H9 (cell line): ENCODE measurements at places on chromosomes 4 and X. TPM values are rescaled to one million over a fixed set of nuclear protein-coding genes. Genes with fewer than 3 reads are reported as not detected.

The MAGEB1 gene
- total RNA-seq: 0.17 and 0.18 TPM in 2 replicates

- no peak overlapping the region for H3K4me3 ChIP-seq
- H3K36me3 ChIP-seq: no peaks in the 10 kb centered on the region
- no peak for DNase-seq
- H3K27ac ChIP-seq: no peak overlapping the region
Observed at GRCh38 chr4:148196164-148196563, 246.1 kb downstream of the NR3C2 start.

- H3K36me3 ChIP-seq: peaks cover 5% of the 10 kb centered on the region
- no peaks in the 10 kb centered on the region for H3K4me1 ChIP-seq
- no peak overlapping the region for H3K27ac ChIP-seq
- no peak overlapping the region for H3K4me3 ChIP-seq
Observed at GRCh38 chr4:14807856-14808255, 194.4 kb upstream of the CPEB2 start.

GRCh38 chrX:142637206-142637605, 388.5 kb upstream of the SPANXN4 start:
- no peaks in the 10 kb centered on the region for H3K4me1 ChIP-seq
- no peak overlapping the region for H3K4me3 ChIP-seq
- no peak overlapping the region for H3K27ac ChIP-seq
- H3K27me3 ChIP-seq: no peaks in the 10 kb centered on the region

GRCh38 chrX:131544218-131544617, 344 bp downstream of the OR13H1 start:
- no peaks in the 10 kb centered on the region for H3K4me1 ChIP-seq
- peaks cover 7% of the 10 kb centered on the region; the same call in 1 of the 2 replicates for H3K36me3 ChIP-seq
- no peaks in the 10 kb centered on the region for H3K27me3 ChIP-seq
- H3K27ac ChIP-seq: no peak overlapping the region

- H3K27me3 ChIP-seq: no peaks in the 10 kb centered on the region
- no peak overlapping the region for H3K27ac ChIP-seq
- DNase-seq: no peak
Observed at GRCh38 chr4:55554453-55555030, 7.8 kb upstream of the CLOCK start.

The SLC7A11 gene
- 19.3 and 19.8 TPM in 2 replicates for total RNA-seq

The NPY2R gene
- 0.09 TPM in 1 of 2 replicates, not detected in the other for total RNA-seq

GRCh38 chr4:162410854-162411253, 247.1 kb upstream of the FSTL5 start:
- H3K27me3 ChIP-seq: no peaks in the 10 kb centered on the region
- no peak overlapping the region for H3K4me3 ChIP-seq
- H3K4me1 ChIP-seq: no peaks in the 10 kb centered on the region
- DNase-seq: no peak
- H3K27ac ChIP-seq: no peak overlapping the region

DNA sequence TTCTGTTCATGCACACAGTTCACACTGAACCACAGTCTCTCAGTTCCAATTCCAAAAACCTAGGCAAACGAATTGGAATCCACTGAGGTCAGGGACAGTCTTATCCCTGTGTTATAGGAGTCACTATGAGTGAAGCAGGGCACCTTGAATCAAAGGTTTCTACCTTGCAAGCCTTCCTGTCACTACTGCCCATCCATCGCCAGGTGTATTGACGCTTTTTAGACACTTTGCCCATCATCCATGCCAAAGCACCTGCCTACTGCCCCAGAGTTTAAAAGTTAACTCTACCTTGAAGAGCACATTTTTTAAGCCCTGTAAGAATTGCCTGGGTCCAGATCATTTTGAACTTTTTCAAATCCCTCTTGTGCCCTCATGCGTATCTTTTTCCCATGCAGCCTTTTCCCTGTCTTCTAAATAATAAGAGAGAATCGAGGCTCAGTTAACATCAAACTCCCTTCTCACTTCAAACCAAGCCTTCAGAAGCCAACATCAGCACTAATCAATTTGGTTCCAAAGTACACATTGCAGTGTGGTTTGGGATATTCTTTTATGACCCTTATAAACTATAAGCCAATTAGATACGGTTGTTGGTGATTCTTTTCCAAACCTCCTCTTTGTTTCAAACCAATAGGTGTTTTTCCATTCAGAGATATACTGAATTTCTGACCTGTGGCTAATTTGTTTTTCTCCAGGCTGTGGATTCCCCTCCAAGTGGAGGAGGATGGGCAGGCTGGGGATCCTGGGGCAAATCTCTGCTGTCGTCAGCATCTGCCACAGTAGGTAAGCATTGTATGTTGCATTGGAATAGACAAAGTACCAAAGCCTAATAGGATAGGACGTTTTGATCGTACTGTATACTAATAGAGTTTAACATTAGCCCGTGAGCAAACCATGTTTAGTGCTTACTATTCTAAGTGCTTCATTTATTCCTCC, 23.7 kb downstream of the FAM114A1 start:
- no peaks in the 10 kb centered on the region for H3K27me3 ChIP-seq
- no peaks in the 10 kb centered on the region; the same call in 2 of the 3 replicates for H3K36me3 ChIP-seq
- H3K4me3 ChIP-seq: no peak overlapping the region

The GABRG1 gene
- total RNA-seq: 0.11 TPM in 2 replicates

The ZXDB gene
- total RNA-seq: 11.9 and 12.0 TPM in 2 replicates

DNA sequence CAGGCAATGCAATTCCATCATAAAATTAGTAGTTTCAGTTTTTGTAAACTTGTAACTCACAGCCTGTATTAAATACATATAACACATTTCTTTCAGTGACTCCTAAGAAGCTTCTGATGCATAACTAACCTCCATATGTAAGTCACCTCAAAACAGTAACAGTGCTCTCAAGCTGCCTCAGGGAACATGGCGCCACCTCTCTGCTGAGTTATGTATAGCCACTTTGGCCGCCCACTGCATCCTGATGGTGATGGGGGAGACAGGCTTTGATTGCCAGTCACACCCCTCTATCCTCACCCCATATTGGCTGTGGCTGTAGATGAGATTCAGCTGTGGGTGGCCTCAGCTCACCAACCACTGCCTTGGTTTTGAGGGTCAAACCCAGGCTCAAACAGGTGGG, 54.3 kb downstream of the LRBA start:
- H3K36me3 ChIP-seq: peaks cover 49% of the 10 kb centered on the region
- DNase-seq: peak; percentile 69
- H3K4me3 ChIP-seq: no peak overlapping the region
- H3K27ac ChIP-seq: no peak overlapping the region
- no peaks in the 10 kb centered on the region for H3K27me3 ChIP-seq

DNA sequence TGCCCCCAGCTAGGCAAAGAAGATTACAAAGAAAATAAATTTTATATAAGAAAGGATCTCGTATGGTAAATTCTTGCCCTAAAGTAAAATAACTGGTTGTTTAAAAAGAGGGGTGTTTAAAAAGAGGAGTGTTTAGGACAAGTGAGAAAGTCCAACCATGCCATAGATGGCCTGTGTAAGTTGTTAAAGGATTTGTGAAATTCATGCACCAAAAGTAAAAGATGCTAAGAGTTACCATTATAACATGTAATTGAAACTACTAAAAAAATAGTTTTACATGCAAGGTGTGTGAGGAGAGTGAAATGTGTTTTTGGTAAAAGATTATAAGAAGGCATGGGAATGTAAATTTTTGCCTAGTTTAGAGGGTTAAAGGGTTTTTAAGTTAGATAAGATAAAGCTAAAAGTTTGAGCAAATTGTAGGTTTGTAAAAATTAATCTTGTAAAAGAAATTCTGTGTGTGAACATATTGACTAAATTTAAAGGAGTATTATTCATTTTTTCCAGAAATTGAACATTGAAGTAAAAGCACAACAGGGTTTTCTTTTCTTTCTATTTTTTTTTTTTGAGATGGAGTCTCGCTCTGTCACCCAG, 20.1 kb downstream of the HTT-AS start:
- no peak overlapping the region for H3K27ac ChIP-seq
- H3K27me3 ChIP-seq: no peaks in the 10 kb centered on the region
- no peaks in the 10 kb centered on the region for H3K4me1 ChIP-seq
- no peak overlapping the region for H3K4me3 ChIP-seq
- peaks cover 6% of the 10 kb centered on the region for H3K36me3 ChIP-seq

The SUPT20HL2 gene
- not detected in 2 replicates for total RNA-seq

- H3K27me3 ChIP-seq: no peaks in the 10 kb centered on the region
- H3K36me3 ChIP-seq: no peaks in the 10 kb centered on the region
- no peak overlapping the region for H3K27ac ChIP-seq
- H3K4me3 ChIP-seq: no peak overlapping the region
Observed at GRCh38 chr4:141810038-141810711, 173.8 kb downstream of the IL15 start.

DNA sequence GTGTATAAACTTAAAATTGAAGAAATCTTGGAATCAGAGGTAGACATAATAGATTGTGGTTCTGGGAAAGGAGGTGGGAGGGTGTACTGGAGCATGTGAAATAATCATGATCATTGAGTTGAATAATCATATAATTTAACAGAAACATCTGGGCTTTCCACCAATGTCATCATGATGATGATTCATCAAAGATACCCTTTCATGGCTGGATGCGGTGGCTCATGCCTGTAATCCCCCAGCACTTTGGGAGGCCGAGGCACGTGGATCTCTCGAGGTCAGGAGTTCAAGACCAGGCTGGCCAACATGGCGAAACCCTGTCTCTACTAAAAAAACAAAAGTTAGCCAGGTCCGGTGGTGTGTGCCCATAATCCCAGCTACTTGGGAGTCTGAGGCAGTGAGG, 6.7 kb upstream of the RUFY3 start:
- no peak for DNase-seq
- H3K4me1 ChIP-seq: no peaks in the 10 kb centered on the region; the same call in 1 of the 2 replicates
- H3K36me3 ChIP-seq: no peaks in the 10 kb centered on the region
- H3K4me3 ChIP-seq: no peak overlapping the region
- H3K27ac ChIP-seq: no peak overlapping the region
- H3K27me3 ChIP-seq: no peaks in the 10 kb centered on the region

The ZAR1 gene
- total RNA-seq: 0.61 and 0.88 TPM in 2 replicates

The SPANXA2 gene
- total RNA-seq: not detected in 2 replicates
